ENCODE measurements at places on chromosomes 16 and 17.

GRCh38 chr17:50495918-50496317 is 12.3 kb upstream of the MYCBPAP start:
- no peak for DNase-seq

DNA sequence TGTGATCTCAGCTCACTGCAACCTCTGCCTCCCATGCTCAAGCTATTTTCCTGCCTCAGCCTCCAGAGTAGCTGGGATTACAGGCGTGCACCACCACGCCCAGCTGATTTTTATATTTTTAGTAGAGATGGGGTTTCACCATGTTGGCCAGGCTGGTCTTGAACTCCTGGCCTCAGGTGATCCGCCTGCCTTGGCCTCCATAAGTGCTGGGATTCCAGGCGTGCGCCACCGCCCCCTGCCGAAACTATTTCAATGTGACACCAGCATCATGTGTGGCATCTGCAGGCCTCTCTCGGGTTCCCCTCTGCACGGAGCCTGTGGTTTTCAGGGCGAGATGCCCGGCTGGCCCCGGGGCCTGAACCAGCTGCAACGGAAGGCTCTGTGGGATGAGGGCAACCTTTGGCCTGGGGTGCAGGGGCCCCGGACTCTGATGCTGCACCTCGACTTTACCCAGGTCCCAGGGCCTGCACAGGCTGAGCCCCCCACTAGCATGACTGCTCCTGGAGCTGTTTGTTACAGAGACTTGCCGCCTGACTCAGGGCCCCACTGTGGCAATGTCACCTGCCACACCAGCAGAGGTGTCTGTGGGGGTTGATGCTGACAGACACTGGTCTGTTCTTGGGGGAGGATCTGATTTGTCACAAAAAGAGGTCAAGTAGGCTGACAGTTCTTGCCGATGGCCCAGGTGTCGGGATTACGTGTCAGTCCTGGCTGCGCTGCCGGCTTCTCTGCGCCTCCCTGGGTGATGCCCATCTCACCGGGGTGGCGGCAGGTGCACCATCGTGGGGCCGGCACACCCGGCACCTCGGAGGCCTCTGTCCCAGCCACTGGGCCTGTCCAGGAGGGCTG is 8.6 kb upstream of the TEX19 start:
- no peak for DNase-seq

DNA sequence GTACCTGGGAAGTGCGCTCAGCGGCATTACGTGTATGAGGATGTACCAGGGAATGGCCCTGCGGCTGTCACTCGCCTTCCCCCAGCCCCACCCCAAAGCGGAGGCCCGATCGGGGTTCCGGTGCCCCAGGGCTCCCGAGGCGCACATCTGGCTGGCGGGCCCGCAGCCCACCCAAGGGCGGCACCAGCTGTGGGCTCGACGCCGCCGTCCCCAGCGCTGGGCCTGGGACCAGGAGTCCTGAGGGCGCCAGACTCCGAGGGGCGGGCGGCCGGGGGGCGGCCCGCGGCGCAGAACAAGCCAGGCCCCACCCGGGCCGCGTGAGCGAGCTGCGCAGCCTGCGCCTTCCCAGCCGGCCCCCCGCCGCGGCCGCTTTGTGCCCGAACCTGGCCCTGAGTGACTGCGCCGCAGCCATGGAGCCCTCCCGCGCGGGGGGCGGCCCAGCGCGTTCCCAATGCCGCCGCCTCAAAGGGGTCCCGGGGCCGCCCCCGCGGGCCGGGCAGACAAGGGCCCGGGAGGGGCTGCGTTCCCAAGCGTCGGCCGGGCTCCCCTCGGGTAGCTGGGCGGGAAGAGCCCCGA is 17.4 kb downstream of the ZNF423 start:
- no peak for DNase-seq

GRCh38 chr16:86823125-86823524 is 244.8 kb downstream of the FOXL1 start:
- no peak for DNase-seq

GRCh38 chr16:14199199-14199598 is 128.1 kb downstream of the MRTFB start:
- no peak for DNase-seq

DNA sequence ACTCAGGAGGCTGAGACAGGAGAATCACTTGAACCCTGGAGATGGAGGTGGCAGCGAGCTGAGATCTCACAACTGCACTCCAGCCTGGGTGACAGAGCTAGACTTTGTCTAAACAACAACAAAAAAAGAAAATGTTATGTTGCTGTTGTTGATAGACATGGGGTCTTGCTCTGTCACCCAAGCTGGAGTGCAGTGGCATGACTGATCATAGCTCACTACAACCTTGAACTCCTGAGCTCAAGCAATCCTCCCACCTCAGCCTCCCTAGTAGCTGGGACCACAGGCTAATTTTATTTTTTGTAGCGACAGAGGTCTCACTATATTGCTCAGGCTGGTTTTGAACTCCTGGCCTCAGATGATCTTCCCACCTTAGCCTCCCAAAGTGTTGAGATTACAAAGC is 20.0 kb downstream of the FBXO47 start:
- DNase-seq: no peak

- no peak for DNase-seq
Measured at GRCh38 chr17:21170809-21171208, 43.2 kb downstream of the TMEM11 start.

DNA sequence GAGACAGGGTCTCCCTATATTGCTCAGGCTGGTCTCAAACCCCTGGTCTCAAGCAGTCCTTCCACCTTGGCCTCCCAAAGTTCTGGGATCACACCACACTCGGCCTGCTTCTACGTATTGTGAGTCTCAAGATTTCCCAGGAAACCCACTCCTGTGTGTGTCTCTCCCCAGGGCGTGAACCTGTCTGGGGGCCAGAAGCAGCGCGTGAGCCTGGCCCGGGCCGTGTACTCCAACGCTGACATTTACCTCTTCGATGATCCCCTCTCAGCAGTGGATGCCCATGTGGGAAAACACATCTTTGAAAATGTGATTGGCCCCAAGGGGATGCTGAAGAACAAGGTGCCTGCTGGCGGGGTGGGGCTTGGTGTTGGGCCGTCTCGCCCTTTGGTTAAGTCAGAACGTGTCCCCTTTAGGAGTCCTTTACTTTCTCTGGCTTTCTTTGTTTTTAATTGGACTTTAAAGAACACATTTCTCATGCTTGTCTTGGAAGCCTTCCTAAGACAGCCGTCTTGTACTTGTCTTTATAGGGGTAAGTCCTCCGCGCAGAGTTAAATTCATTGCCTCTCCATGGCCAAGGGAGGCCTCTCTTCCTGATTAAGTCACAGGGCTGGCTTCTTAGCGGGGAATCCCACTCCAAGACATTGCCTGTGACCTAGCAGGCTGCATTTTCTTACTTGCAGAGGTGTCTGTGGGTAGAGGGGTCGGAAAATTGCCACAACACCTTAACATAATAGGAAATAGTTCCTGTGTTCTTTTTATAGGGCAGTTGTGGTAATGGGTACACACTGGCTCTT is 136.4 kb downstream of the ABCC6 start:
- no peak for DNase-seq

DNA sequence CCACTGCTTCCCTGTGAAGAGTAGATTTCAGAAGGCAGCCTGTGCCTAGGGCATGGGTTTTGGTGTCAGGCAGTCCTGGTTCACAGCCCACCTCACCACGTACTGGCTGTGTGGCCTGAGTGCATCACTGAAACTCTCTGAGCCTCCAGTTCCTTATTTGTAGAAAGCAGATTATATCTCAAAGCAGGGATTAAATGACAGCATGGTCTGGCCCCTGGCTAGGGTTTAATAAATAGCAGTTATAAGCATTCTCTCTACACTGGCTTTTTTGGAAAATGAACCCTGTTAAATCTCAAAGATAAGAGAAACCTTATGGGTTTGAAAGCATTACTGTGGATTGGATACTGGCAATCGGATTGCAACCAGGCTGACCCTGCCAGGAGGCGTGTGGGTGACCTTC is 2.9 kb upstream of the MT1M start:
- no peak for DNase-seq

Data from NCI-H446 (cell line).